Brain (organoid and tissue), 16 donors: ENCODE measurements at places on chromosomes 4 and X.

DNA sequence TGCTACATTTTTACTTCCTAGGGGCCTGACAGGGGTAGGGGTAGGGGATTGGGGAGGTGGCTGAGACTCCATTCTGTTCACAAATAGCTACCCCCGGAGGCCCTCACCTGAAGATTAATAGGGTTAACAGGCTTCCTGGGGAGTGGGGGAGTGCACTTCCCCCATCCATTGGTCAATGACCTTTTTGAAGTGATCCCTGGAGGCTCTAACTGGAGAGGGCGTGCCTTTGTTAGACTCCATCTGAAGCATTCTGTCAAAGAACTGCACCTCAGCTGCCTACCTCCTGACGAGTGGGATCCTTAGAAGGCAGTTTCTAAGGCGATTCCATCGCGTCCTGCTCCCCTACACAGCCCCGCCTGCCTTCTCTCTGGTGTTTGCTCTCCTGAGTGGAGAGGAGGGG lies 10.0 kb upstream of the MTM1 start:
- no peak for DNase-seq

DNA sequence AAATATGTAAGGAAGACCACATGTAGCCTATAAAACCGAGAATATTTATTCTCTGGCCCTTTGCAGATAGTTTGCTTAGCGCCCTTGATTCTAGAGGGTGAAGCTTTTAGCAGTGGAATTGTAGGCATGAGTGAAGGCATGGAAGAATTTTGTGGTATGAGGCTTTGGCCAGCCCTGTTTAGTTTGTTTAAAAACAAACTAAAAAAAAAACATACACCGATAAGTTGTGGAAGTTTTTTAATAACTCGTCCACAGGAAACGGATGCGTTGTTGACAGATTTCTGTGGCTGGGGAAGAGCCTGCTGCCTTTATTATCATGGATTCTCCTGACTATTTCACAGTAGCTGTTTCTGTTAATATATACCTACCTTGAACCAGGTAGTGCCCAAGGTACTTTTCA lies 194.7 kb upstream of the LNX1 start:
- no peak for DNase-seq

GRCh38 chr4:107187091-107187490 lies 151.0 kb upstream of the DKK2 start:
- no peak for DNase-seq

GRCh38 chr4:48212165-48212564 lies 57.5 kb downstream of the TEC start:
- DNase-seq: no peak

DNA sequence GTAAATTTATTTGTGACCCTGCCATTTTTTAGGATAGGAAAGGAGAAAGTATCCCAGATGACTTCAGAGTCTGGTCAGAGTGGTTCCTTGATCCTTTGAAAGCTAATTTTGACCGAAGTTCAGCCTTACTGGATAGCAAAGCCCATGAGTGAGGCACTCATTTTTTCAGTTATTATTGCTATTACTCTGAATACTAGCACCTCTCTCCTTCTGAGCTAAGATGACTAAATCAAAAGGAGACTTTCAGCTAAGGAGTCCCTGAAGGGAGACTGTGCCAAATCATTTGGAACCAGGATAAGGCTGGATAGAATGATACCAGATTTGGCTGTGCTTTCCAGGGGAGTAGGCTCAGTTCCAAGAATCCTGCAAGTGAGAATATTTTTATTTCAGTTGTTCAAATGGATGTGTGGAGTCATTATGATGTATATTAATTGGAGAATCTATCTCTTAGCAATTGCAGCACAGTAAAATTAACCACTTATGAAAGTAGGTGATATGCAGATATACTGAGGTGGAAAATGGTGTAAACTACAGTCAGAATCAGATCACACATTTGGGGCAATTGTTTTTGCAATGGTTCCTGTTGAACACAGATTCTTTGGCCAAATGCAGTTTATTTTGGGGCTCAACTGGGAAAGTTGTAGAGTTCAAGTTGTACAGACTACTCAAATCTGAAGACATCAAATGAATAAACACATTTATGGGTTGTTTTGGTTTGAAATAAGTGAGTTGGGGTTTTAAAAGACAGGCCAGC lies 1.2 kb downstream of the P2RY10 start:
- peak; percentile 60 for DNase-seq

GRCh38 chr4:106334741-106335470 lies 18.6 kb downstream of the AIMP1 start:
- DNase-seq: no peak

GRCh38 chr4:15232366-15233263 lies 195.2 kb upstream of the C1QTNF7 start:
- DNase-seq: no peak

DNA sequence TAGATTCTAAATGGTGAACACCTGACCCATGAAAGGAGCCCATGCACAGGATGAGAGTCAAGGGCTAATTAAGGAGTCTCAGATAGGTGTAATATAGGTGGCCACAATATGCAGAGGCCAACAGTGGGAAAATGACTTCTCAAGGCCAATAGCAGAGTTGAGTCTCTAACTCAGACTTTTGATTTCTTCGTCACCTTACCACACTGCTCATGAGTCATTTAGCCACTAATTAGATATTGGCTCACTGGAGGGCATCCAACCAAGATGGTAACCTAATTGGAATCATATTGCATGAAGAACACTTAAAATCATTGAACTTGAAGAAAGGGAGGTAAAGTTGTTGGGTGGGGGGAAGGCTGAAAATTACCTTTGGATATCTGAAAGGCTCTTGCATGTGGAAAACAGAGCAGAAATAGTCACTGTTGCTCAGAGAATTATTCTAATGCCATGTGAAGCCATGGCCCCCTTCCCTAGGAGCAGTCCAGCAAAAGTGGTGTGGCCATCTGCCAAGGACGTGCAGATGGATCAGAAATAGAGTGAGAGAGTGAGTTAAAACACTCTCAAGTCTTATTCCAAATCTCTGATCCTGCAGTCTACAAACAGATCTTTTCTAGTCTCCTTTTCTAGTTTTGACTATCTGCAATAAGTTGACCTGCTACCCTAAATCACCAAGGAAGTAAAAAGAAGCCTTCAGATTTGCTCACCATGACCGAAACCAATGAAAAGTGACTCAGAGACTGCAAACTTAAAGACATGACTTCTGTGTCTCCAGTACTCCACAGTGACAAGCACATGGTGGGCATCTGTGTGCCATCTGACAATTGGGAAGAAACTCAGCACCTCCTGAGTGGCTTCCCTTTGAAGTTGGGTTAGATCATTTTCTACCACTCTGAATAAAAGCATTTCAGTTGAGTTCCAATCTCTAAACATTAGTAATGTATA lies 93.9 kb upstream of the C1QTNF7 start:
- DNase-seq: no peak

DNA sequence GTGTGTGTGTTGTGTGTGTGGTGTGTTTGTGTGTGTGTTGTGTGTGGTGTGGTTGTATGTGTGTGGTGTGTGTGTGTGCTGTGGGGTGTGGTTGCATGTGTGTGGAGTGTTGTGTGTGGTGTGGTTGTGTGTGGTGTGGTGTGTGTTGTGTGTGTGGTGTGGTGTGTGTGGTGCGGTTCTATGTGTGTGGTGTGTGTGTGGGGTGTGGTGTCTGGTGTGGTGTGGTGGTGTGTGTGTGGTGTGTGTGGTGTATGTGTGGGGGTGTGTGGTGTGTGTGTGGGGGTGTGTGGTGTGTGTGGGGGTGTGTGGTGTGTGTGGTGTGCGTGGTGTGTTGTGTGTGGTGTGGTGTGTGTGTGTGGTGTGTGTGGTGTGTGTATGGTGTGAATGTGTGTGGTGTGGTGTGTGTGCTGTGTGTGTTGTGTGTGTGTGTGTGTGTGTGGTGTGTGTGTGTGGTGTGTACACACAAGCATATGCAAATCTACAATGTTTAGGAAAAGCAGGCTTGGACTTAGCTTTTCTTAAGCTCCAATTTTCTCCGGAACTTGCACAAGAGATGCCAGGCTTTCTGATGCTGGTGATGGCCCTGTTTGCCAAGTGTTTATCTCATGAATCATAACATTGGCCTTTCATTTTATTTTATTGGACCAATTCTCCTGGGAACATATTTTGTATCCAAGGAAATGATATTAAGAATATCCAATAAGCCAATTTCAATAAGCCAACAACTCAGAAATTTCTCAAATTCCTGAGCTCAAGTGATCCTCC lies 148.7 kb downstream of the SPATA18 start:
- peak; percentile 58 for DNase-seq

DNA sequence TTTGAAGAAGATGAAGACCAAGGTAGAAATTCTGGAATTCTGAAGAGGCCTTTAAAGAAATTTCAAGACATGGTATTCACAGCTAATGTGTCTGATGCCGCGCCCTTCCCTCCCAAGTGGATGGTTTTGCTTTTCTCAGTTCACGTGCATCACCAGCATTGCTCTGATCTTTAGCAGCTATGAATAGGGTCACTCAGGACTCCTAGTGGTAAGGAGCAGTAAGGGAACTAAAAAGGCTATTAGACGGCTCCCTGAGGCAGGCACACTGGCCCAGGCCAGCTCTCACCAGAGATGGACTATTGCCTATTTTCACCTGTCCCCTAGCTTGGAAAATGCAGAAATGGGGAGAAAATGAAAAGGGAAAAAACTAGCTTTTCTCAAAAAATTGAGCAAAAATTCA lies 447.5 kb upstream of the RASGEF1B start:
- DNase-seq: no peak

- no peak for DNase-seq
Measured at GRCh38 chrX:153831429-153832150, 1.2 kb upstream of the PDZD4 start.

DNA sequence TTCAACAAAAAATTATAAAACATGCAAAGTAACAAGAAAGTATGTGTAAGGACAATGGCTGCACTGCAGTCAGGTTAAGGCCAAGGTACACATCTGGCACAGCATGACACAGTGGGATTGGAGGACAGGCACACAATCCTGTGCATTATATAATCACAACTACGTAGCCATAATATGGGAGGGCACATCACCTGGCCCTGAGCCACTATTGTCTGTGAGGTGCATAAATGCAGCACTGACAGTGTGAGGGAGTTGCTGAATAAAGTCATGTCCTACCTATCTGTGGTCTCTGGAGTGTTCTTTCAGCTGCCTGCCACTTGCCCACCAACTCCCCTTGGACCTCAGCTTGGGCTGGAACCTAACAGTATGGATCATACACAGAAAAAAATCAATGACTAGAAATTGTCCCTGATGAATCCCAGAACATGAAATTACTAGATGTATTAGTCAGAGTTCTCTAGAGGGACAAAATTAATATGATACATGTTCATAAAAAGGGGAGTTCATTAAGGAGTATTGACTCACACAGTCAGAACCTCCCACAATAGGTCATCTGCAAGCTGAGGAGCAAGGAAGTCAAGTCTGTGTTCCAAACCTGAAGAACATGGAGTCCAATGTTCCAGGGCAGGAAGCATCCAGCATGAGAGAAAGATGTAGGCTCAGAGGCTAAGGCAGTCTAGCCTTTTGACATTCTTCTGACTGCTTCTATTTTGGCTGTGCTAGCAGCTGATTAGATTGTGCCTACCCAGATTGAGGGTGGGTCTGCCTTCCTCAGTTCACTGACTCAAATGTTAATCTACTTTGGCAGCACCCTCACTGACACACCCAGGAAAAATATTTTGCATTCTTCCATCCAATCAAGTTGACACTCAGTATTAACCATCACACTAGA lies 46.4 kb upstream of the KCTD8 start:
- no peak for DNase-seq

- no peak for DNase-seq
Measured at GRCh38 chrX:154840856-154841255, 6.4 kb upstream of the SMIM9 start.

GRCh38 chrX:22081475-22082092 lies 49.5 kb downstream of the PHEX start:
- no peak for DNase-seq

DNA sequence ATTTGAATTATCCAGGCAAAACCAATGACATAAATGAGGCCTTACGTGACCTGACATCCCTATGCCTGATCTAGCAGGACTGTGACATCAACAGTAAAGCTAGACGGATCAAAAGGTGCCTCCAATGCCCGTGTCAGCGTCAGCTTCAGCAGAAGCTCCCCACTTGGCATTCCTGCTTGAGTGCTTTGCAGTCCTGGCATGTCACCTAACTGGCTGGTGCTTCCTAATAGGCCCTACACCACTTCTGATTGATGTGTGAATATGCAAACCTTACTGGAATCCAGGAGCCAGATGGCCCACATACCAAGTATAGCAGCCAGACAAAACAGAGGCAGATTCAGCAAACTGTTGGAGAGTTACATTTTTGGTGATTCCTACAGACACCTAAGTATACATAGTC lies 224.2 kb downstream of the DMD start:
- DNase-seq: peak; percentile 27

DNA sequence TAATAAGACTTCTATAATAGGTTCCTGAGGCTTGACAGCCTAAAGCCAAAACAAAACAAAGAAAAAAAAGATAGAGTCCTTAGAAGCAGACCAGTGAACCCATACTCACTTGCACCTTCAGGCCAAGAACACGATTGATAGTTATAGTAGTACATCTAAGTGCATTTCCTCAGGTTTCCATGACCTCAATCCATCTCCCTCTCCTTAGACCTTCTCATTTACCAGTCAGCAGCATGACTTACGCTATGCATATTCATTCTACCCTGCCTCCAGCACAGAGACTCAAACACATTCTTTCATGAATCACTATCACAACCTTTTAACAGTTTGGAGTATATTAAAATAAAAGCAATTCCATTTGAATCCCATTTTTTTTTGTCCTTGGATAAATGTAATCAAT lies 855.6 kb downstream of the CCSER1 start:
- no peak for DNase-seq

- DNase-seq: no peak
Measured at GRCh38 chr4:47484168-47484567, 907 bp upstream of the ATP10D start.

DNA sequence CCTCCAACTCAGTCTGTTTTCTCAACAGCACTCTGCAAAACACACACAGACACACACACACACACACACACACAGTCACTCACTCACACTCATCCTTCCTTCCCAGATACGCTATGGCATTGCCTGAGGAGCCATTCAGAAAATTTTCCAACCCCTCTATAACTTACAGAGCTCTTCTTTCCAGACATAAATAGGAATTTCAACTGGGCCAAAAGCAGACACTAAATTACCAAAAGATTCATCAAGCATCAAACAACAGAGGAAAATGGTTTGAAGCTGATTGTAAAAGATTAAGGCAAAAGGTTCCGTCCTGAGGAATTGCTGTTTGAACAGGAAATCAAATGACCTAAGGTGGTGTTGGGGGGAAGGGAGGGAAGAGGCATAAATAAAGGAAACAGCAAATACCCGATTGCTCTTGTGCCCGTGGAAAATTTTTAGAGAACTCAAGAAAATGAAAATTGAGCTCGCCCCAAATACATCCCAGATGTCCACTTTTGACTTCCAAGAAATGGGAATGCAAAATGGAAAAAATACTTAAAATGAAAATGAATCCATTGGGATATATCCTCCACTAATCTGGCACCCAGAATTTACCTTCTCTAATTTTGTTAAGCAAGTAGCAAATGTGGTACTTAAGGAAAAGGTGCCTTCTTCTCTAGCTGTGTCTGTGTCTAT lies 183.6 kb downstream of the QDPR start:
- no peak for DNase-seq

- DNase-seq: no peak
Measured at GRCh38 chr4:147879676-147880075, 147.8 kb downstream of the ARHGAP10 start.
